Femur (tissue), 1 donor: ENCODE measurements at places on chromosomes 2 and 18.

DNA sequence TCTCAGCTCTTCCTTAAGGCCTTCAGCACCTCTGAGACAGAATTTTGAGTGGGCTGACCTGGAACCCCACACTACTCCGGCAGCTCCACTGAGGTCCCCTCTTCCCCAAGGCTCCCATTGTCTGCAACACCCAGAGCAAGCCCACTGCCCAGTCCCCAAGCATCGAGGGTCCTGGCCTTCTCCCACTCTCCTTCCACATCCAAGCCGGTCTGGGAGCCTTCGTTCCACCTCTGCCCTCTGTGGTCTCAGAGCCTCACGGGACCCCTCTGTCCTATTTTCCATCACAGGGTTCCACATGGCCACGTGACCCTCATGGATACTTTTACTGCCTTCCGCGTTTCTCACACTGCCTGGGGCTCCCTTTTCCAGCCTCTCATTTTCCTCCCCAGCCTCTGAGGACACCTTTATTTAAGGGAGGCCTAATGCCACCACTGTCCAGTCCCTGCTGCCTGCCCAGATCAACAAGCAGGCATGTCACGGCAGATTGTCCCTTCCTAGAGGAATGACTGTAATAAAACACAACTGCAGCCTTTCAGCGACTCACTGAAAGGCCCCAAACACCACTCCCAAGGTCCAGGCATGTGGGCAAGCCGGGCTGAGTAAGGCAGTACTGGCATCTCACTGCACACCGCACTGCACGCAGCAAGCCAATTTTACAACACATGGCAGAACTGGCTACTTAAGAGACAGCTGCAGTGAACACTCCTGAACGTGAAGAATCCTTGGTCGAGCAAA, 7.9 kb upstream of the SALL3 start:
- DNase-seq, result no peak

DNA sequence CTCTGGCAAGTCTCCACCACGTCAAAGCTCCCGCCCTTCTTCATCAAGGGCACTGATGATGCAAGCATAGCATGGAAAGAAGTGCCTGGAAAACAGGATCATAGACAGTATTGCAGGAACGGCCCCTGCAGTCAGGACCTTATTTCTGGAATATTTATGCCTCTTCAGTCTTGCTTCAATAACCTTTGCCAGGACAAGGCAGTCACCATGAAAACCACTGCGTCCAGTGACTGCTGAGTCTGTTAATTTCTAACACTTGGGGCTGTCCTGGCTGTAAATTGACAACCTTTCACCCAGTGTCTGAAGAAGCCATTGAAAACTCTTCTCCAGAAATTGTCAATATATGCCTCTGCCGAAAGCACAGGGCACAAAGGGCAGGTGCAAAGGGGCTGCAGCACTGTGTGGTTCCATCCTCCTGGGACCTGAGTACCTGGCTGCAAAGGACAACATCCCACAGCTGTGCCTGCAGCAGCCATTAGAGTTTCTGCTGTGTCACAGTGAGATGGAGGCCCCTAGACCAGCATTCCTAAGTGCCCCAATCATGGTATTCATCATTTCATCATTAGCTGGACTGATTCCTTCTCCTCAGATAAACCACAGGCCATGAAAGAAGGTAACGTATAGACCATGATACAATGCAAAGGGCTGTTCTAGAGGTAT, 819.6 kb downstream of the RNF144A start:
- DNase-seq, result no peak

- no peak for DNase-seq
These were observed 96.7 kb downstream of the PMS1 start for GRCh38 chr2:189880832-189881492.

DNA sequence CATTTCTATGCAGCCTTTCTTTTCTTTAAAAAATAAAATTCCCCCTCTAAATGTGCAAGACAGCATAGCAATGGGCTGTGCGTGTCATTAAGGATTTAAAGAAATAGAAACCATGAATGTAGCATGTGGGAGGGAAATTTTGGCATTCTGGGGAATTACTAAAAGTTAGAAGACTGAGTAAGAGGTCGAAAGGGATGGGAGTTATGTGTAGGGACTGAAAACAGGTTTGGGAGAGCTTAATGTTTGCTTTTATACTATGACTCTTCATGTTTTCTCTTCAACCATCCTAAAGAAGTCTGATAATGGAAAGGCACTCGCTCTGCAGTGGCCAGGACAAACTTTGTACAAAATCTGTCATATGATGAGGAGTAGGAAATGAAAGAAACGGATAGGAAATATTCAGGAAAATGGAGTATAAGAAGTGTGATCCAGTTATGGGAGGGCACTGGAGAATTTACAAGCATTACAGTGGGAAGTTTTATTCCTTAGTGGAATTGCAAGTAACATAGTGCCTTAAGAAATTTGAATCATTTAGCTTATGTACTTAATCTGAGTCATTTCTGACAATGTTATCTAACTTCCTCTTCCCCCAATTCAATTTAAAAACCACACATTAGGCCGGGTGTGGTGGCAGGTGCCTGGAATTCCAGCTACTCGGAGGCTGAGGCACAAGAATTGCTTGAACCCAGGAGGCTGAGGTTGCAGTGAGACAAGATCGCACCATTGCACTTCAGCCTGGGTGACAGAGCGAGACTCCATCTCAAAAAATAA, 20.6 kb downstream of the TMEM87B start:
- DNase-seq, result no peak

- DNase-seq, result peak; percentile 88
These were observed 54.7 kb downstream of the ASAP2 start for GRCh38 chr2:9261231-9261883.

- no peak for DNase-seq
These were observed 306.7 kb upstream of the CCDC68 start for GRCh38 chr18:55265984-55266383.
